ENCODE measurements at places on chromosomes 4 and X.

- DNase-seq: no peak
Observed at GRCh38 chr4:7357323-7357722, 77.4 kb downstream of the PSAPL1 start.

- no peak for DNase-seq
Observed at GRCh38 chr4:81594490-81595159, 122.9 kb upstream of the RASGEF1B start.

DNA sequence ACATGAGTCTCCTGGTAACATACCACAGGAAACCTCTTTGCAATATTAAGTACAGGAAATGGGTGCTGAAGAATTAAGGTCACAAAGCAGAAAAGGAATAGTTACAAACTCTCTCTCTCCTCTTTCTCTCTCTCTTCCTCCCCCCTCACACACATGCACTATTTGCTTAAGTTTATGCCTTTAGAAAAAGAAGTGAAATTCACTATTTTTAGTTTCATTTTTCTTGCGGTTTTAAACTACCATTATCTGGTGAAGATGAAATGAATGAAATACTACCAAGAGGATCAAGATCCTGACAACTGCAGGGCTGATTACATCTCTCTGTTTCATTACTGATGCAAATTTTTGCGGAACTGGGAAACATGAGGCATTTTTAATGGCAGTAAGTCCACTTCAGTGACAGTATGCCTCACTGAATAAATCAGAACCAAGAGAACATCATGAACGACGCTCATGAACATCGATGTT lies 64.3 kb upstream of the FTHL17 start:
- DNase-seq: no peak

GRCh38 chr4:2141762-2142451 lies 82.8 kb downstream of the NAT8L start:
- DNase-seq: no peak

GRCh38 chrX:47390780-47391179 lies 20.4 kb downstream of the ZNF157 start:
- no peak for DNase-seq

GRCh38 chr4:176769514-176769913 lies 23.2 kb downstream of the VEGFC start:
- no peak for DNase-seq

DNA sequence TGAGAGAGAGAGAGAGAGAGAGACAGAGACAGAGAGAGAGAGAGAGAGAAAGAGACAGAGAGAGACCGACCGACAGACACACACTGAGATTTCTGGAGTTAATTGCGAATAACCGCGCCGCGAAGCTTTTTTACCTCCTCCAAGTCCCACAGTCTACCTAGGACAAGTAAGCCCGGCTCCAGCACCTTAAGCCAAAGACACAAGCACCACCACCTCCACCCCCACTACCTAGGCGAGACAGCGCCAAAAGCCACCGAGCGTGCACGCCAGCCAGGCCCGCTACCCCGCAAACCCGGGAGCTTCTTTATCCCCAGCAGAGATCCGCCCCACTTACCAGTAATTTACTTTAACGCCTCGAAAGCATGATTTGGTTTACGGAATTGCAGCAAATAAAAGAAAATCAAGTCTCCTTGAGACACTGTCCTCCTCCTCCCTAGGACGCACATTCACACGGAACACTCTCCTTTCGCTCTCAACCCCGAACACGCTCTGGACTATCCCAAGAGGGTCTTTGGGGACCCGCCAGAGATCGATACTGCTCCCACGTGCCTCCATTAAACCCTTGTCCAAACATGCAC lies 649.6 kb upstream of the DIPK2B start:
- DNase-seq: no peak

GRCh38 chr4:184387351-184387750 lies 87.0 kb downstream of the IRF2 start:
- DNase-seq: no peak

GRCh38 chr4:93501946-93502345 lies 326.6 kb upstream of the ATOH1 start:
- DNase-seq: no peak

DNA sequence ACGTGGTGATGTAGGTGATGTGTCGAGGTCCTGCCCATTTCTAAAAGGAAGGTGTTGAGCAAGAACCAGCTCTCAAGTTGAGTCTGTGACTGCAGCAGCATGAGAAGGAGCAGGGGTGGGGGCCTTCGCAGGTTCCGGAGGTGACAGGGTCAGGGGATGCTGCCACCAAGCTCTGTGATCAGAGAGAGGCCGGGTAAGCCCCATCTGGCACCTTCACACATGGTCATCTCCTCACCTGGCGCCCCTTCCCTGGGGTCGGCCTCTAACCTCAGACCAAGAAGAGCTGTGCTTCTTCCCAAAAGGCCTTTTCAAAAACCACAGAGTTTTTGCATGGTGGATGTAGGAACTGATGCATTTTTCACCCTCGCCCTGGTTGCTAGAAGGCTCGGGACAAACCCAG lies 137.6 kb downstream of the CPZ start:
- no peak for DNase-seq
